ENCODE measurements at places on chromosomes 3 and 15. TPM values are rescaled to one million over a fixed set of nuclear protein-coding genes. Genes with fewer than 3 reads are reported as not detected.

DNA sequence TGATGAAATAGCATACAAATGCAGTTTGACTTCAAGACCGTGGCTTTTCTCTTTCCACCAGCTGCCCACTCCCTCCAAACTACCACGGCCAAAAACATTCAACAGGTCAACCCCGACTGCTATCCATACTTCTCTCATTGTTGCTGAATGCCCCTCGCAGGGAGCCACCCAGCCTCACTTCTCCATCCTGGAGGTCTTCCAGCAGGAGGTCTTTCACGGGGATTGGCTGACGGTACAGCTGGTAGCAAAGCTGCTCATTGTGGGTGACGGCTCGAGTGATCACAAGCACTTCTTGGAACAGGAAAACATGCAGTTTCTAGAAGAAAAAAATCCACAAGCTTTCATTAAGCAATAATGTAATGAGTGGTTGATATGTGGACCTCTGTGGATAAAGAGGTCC is 49.0 kb upstream of the TASOR start:
- DNase-seq = no peak

- no peak for DNase-seq
Observed at GRCh38 chr15:94098921-94099573, 132.3 kb upstream of the MCTP2 start.

- DNase-seq = no peak
Observed at GRCh38 chr3:84547971-84548970, 410.5 kb upstream of the CADM2 start.

GRCh38 chr3:65875393-65876027 is 163.2 kb downstream of the MAGI1 start:
- no peak for DNase-seq

- no peak for DNase-seq
Observed at GRCh38 chr3:102512734-102513504, 78.1 kb downstream of the ZPLD1 start.

DNA sequence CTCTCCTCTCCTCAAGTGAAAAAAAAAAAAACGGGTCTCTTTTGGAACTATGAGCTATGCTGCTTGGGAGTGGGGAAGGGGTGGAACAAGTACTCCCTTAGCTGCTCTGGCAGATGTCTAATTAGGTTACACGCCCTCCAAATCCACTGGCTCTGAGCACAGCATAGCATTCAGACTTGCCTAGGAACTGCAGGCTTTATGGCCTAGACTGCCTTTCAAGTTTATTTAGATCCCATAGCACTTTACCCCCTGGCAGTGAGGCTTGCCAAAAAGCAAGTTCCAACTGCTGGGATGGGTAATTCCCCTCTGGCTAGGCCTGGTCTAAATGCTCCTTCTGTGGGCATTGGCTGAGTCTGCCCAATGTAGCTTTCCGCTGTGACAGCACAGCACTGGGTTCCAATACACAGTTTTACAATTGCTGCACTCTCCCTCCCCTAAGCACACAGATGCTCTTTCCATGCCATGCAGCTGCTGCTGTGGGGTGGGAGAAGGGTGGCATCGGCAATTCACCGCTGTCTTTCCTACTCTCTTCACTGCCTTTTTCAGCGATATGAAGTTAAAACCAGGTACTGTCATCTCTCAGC is 152.8 kb downstream of the KCNAB1 start:
- DNase-seq = no peak

- no peak for DNase-seq
Observed at GRCh38 chr15:41511899-41512369, 1.7 kb downstream of the LTK start.

DNA sequence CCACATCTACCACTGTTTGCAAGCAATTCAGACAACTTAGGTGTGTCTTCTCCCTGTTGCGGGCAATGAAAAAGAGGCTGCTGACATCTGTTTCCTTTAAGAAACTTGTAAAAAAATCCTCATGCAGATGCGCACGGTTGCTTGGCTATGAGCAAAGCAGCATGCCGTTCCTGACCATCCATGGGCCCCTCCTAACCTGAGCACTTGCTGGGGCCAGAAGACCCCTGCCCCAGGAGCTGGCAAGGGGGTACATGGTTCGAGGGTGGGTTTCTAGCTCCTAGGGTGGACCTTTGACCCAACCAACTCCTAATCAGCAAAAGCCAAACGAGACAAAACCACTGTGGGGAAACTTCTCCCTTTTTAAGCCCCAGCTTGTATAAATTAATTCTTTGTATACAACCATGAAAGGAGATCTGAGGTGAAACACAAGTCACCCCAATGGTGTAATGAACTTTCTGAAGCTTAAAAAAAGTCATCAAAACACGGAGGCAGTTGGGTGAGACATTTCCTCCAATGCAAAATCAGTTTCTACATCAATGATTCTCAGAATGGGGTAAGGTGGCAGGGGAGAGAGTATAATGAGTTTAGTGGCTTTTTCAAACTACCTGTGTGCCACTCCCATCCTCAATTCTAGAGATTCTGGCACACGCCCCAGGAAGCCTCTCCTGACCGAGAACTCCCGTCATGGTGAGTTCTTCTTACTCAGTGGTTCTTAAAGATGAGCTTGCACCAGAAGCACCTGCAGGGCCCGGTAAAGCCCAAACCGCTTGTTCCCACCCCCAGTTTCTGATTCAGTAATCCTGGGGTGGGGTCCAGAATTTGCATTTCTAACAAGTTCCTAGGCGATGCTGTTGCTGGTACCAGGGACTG is 44.1 kb downstream of the CPN2 start:
- no peak for DNase-seq

DNA sequence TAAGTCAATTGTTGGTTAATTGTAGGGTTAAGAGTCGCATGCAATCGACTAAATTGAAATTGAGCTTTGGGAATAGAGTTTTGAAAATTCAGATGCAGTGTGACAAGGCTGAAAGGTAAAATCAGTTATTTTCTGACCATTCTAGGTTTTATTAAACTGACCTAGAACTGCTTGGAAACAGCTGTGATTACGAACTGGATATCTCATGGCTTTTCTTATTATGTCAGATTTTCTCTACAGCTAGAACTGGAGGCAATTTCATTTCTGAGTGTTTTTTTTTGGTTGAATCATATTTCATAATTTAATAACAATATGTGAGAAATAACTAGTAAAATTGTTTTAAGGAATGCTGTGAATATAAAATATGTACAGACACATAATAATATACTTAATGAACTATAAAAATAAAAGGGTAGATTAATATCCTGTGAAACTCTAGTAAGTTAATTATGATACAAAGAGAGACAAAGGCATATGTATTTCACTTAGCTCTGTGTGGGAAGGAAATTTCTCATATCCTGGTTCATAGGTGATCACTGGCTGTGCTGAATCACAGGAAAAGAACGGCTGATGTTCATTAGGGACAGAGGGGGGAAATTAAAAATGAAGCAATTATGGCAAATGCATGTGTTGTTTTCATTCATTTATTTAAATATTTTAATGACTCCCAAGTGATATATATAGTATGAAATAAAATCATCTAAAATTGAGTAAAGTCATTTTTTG is 403.2 kb downstream of the ZIC1 start:
- peak; percentile 52 for DNase-seq

DNA sequence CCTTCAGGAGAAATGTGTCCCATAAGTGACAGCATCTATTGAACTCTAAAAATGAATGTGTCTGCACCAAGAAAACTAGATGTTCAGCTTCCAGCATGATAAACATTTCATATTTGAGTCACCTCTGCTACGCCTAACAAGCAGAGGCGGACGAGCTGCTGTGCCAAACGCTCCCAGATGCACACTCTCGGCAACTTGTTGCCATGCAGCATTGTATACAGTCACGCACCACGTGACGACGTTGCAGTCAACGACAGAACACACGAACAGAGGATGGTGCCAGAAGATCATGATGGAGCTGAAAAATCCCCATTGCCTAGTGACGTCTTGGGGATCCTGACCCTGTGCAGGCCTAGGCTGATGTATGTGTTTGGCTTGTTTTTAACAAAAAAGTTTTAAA is 137.5 kb downstream of the XXYLT1 start:
- DNase-seq = no peak

- DNase-seq = no peak
Observed at GRCh38 chr3:102883515-102883914, 448.7 kb downstream of the ZPLD1 start.

GRCh38 chr3:115341208-115341607 is 194.1 kb upstream of the ZBTB20 start:
- DNase-seq = no peak

- DNase-seq = peak; percentile 26
Observed at GRCh38 chr15:34984889-34985630, 3.0 kb downstream of the ZNF770 start.

DNA sequence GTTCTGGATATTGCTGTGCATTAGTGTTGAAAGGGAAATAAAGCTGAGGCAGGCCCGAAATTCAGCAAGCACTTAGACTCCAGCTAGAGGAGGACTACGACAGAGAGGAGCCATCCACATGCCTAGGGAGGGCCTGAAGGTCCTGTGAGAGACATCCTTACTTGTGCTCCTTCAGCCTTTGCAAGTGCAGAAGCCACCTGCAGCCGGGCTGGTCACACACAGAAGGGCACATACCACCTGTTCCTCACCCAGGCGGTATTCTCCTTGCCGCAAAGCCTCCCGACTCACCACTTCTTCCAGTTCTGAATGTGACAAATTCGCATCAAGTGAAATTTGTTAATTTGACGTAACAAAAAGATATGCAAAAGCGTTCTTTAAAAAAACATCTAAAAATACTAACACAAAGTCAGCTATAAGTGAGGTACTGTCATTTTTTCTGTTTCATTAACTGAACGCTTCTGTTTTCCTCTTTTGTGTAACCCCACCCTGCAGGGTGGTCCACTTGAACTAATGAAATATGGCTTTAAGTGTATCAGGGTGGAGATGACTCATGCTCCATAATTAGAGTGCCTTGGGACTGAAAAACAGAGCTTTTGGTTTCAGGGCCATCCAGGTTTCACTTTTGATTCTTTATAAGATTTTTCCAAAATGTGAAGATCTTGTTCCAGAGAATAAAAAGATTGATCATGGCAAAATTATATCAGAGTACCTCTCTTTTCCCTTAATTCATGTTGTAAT is 467.9 kb upstream of the ATP11B start:
- DNase-seq = no peak

DNA sequence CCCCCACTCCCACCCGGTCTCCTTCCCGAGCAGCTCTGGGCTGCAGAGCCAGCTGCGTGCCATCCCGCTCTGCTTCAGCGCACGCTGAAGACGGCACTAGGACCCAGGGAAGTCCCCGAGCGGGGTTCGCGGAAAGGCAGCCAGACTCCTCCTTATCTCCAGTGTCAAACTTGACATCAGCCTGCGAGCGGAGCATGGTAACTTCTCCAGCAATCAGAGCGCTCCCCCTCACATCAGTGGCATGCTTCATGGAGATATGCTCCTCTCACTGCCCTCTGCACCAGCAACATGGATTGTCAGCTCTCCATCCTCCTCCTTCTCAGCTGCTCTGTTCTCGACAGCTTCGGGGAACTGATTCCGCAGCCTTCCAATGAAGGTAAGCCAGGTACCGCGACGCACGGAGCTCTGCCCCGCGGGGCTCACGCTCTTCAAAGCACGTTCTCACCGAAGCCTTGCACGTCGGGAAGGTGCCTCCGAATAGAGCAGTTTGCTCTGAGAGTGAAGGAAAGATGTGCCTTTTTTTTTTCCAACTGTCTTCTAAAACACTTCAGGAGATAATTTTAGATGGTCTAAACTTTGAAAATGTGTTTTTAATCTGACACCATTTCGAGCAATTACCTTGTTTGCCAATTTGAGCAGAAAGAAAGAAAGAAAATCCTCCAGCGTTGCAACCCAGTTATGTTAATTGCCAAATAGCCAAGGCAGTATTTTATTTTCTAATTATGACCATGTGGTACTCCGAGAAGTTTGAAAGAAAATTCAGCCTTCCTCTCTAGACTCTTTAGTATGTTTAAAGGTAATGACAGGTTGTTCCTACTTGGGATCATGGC is at the start of gene EPHA3:
Gene EPHA3 (plus strand): TSS at position 161 of the 830 bp plus-strand sequence. CDS start 128 bp downstream, at position 289.
- DNase-seq = no peak

- no peak for DNase-seq
Observed at GRCh38 chr3:156300929-156301840, 180.8 kb downstream of the KCNAB1 start.

- no peak for DNase-seq
Observed at GRCh38 chr3:190575437-190576185, 61.7 kb downstream of the IL1RAP start.

- DNase-seq = no peak
Observed at GRCh38 chr3:188280627-188281026, 126.7 kb downstream of the LPP start.

DNA sequence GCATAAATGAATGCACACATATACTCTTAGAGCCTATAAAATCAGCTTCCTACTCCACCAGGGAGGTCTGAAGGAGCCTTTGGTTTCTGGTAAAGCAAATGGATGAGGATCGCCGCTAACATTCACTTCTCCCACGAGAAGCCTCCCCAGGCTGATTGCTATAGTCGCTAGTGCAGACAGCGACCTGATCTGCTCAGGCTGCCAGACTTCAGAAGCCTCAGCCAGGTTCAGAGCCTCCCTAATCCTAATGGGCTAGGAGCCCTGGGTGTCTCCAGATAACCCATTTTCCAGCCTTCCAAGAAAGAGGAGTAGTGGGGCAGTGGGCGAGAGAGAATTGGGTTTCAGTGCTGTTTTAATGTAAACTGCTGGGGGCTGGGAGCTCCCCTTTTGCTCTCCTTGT is 35.4 kb downstream of the TPM1 start:
- no peak for DNase-seq

DNA sequence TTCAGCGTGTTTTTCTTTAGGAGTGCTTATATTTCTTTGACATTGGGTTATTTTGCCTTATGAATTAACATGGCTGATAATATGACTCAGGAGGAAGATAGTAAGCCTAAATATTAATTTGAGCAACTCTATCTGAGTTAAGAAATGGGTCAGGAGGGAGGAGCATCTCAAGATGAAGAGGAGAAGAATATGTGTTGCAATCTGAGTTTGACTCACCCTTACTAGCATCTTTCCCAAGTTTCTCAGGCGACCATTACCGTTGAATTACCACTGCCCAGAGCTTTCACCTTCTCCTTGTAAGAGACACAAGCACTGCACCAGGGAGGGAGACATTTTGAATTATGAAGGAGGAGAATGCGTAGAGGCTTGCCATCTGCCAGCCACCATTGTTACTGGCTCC is 138.3 kb upstream of the MYRIP start:
- DNase-seq = no peak

- no peak for DNase-seq
Observed at GRCh38 chr3:179079537-179079936, 7.9 kb upstream of the ZMAT3 start.

The CHAC1 gene
- total RNA-seq = 4.7 TPM

The IQCH gene
- 1.4 TPM for total RNA-seq

The KIF15 gene
- total RNA-seq = 19.8 TPM

The CPLX3 gene
- not detected for total RNA-seq

The GPR27 gene
- not detected for total RNA-seq

The SKOR1 gene
- total RNA-seq = 0.07 TPM

The TMEM41A gene
- 11.6 TPM for total RNA-seq

The ACOX2 gene
- 1.8 TPM for total RNA-seq

The CCR4 gene
- 0.21 TPM for total RNA-seq

The RAB27A gene
- 16.8 TPM for total RNA-seq

The AGBL1 gene
- not detected for total RNA-seq

The P2RY14 gene
- total RNA-seq = not detected
